ENCODE measurements at places on chromosomes 11 and 22.
A peak's percentile ranks its signal among the peaks of the same experiment; 100 is the strongest.

GRCh38 chr11:44790211-44790610, 63.4 kb downstream of the TSPAN18 start:
- DNase-seq = no peak

DNA sequence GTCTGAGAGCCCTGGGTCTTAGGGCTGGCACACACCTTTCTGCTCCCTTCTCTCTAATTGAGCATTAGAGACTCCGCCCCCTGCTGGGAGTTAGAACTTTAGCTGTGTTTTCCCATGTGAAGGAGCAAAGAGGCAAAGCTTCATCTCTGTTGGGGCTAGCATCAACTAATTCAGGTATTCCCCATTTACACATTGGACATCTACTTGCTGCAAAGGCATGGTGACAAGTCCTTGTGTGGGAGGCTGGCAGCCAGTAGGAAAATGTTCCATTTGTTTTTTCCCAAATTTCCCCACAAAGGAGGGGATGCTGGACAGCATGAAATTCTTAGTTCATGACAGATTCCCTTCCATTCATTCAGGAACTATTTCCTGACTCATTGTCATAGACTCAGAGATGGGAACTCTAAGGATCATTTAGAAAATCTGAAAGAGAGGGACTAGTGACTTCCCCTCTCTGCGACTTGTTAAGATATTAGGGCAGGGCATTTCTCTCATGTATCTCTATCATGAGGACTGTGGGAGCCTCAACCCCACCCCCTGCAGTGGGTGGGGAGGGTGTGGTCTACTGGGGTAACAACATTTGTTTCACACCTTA, 3.6 kb downstream of the CD44 start:
- DNase-seq = peak; percentile 64

DNA sequence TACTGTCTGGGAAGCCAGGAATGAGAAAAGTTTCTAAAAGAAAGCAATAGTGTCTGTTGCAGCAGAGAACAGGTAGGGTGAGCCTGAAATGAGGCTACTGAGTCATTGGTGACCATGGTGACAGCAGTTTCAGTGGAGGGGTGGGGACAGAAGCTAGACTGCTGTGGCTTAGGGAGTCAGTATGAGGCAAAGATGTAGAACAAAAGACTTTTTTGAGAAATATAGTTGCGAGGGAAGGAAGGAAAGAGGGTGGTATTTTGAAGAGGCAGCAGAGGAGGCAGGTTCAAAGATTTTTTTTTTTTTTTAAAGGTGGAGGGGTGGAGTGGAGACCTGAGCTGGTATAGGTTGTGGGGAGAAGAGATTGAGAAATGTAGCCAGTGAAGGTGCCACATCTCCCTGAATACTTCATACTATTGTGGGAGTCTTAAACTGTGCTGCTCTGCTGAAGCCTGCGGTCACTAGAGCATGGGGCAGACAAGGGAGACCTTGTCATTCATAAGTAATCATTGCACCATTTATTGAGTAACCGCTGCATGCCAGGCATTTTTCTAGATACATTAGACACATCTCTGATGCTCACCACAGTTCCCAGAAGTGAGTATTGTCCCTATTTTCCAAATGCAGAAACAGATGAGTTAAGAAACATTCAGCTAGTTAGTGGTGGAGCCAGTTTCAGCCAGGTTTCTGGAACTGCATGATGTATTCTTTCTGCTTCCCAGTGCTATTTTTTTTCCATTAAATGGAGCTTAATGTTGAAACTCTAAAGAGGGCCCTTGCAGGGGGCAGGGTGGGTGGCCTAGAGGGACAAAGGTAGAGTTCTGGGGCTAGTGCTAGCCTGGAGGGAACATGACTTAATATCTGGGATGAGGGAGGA, 49.9 kb downstream of the STIM1 start:
- peak; percentile 68 for DNase-seq

DNA sequence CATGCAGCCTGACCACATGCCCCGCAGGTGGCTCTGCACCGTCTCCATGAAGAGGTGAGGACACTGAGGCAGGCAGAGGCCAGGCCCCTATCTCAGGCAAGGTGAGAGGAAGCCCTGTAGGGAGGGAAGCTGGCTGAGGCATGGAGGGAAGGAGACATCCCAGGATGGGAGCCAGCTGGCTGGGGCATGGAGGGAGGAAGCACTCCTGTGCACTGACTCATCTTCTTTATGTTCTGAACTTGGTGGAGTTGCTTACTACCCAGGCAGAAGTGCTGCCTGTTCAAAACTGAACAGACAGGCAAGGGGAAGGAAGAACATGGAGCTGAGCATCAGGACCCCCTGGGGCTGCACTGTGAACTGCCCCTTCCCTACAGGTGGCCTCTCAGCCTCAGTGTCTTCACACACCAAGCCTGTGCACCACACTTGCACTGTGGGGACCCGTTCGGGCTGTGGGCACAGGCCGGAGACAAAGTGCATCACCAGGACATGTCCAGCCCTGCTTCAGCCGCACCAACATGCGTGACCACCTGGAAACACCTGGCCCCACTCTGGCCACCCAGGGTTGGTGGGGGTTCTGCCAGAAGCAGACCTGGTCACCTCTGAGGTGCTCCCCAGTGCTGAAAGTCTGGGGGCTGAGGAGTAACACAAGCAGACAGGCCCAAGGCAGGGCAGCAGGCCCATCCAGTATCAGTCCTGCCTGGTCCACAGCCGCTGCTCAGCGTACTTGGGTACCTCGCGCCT, 55.5 kb downstream of the DGCR2 start:
- no peak for DNase-seq

GRCh38 chr11:67054346-67054835, 2.3 kb upstream of the RHOD start:
- DNase-seq = no peak

DNA sequence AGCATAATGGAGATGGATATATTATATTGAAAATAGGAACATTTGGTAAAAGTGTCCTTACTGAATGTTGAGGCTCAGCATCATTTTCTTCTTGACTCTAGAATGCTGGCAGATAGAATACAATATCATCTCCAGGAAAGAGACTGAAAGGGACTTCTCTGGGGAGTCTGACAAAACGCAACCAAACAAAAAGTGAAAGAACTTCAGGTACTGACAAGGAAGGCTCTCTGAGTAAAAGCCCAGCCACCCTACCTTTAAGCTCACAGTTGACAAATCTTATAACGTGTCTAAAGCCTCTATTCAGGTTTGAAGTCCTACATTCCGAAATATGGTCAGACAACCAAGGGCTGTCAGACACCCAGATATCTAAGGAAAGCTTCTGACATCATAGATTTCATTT, 590.8 kb downstream of the SOX6 start:
- DNase-seq = no peak

DNA sequence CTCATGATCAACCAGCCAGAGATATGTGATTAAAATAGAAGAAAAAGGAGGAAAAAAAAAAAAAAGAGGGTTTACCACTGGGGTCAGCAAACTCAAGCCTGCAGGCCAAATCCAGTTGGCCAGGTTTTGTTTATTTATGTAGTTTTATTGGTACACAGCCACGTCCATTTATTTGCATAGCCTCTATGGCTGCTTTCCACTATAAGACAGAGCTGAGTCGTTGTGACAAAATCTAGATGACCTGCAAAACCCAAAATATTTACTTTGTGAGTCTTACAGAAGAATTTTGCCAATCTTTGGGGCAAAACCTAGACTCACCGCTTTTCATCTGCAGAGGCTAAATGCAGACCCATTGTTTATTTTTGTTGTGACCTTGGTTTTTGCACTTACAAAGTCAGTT, 87.1 kb downstream of the TENM4 start:
- DNase-seq = no peak

GRCh38 chr22:50621356-50621880, 6.5 kb downstream of the ARSA start:
- peak; percentile 49 for DNase-seq

GRCh38 chr11:7020183-7020917, at the start of the genes NLRP14 and ZNF214:
Gene NLRP14, plus strand, starts transcription at chr11:7020479. Its CDS starts 18,108 bp downstream, at chr11:7038587.
Gene ZNF214, minus strand, starts transcription at chr11:7020346. Its CDS starts 17,511 bp downstream, at chr11:7002835.
- no peak for DNase-seq

DNA sequence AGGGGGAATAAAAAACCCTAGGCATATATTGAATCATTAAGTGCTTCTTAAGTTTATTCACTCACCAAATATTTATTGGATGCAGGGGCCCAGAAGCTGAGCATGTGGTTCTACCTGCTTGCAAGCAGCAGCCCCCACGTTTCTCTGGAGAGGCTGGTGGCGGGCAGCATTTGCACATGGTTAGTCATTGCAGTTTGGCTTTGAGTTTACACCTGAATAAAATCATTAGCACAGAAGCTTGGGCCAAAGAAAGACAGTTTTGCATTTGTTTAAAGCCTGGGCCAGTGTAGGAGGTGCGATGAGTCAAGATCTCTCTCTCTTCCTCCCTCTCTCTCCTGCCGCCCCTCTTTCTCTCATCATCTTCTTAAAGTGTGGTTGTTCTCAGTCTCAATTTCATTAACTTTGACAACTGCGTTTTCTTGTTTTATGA, 72.6 kb downstream of the C22orf31 start:
- no peak for DNase-seq

DNA sequence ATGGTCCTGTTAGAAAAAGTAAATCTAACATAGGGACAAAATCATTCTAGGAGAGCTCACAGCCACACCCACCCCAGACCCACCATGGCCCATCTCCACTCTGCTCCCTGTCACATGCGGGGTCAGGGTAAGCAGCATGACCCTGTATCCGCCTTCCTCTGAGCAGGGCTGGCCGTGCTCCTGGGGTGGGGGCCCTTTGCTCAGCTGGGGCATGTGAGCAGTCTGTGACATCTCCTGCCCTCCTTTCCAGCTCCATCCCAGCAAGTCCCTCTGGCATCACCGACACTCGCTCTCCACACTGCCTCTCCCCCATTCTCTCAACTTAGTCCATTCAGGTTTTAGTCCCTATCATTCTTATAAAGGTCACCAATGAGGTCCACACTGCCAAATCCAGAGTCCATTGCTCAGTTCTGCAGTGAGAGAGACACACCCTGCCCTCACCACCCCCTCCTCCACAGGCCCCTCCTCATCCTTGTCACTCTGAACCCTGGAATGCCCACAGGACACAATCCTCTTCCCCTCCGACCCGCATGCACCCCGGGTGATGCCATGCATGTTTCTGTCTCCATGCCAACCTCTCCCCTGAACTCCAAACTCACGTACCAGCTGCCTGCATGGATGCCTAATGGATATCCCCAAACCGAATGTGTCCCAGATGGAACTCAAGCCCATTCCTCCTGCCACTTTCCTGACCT, 65.1 kb upstream of the PITPNB start:
- no peak for DNase-seq

GRCh38 chr11:61766353-61766841, 14.0 kb downstream of the MYRF start:
- no peak for DNase-seq

GRCh38 chr11:45052361-45052760, 94.1 kb upstream of the PRDM11 start:
- DNase-seq = no peak

- no peak for DNase-seq
These were observed 54.8 kb upstream of the SPON1 start for GRCh38 chr11:13907678-13908077.

DNA sequence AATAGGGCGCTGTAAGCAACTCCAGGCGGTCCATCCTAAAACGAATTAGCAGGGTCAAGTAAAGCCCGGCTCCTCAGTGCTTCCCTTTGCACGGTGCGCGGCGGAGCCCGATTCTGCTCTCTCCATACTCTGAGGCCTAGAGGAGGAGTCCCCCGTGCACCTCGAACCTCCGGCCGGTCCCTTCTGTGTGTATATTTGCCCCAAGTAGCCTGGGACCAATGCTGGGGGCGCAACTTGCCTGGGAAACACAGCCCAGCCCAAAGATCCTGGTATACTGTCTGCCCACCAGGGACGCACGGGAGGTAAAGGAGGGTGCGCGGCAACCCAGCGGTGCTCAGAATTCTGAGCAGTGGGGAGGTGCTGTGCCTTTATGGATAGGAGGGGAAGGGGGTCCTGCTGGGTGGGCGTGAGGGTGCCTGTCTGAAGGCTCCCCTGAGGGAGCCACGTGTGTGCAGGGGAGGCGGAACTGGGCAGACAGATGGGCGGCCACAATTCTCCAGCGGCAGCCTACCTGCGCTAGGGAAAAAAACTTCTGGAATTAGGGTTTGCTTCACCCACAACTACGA, 4.8 kb upstream of the TBX1 start:
- DNase-seq = no peak

DNA sequence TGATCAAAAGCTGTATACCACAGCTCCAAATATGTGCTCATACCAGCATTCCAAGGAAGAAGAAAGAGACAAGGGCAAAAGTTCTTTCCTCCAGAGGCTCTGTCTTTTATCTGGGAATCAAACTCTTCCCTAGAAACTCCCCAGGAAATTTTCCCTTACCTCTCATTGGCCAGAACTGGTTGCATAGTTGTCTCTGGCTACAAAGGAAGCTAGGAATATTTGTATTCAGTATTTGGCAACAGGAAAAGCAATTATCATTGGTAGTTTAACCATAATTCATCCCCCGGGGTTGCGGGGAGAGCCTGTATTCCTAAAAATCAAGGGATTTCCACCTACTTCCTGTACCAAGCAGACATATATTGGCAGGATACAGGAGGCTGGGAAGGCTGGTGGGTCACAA, 10.5 kb upstream of the ZFTA start:
- no peak for DNase-seq

DNA sequence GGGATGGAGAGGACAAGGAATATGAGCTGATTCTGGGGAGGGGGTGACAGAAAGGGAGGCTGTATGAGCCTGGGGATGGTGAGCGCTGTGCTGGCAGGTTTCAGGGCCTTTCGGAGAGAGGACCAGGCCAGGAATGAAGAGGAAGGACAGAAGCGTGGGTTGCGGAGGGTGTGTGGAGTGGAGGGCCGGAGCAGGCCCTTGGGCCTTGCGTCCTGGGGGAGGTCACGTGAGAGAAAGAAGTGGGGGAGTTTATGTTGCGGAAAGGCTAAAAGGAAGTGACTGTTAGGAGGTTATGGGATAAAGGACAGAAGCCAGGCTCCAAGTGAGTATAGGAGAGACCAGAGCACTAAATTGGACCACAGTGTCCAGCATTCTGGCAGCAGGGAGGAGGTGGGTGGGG, 17.5 kb downstream of the BCR start:
- no peak for DNase-seq

DNA sequence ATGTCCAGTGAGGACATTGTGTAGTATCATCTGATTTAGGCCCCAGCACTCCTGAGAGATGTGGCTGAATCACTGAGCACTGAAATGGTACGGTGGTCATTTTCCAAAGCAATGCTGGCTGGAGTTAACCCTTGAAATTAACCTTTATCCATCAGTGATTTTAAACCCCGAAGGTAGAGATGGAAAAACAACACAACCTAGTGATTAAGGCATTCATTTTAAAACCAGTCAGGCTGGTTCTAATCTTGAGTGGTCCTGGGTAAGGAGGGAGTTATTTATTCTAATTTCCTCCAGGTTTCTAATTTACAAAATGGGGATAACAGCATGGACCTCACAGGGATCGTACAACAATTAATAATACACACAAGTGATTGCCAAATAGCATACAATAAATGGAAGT, 6.6 kb upstream of the CSNK2A3 start:
- DNase-seq = no peak

DNA sequence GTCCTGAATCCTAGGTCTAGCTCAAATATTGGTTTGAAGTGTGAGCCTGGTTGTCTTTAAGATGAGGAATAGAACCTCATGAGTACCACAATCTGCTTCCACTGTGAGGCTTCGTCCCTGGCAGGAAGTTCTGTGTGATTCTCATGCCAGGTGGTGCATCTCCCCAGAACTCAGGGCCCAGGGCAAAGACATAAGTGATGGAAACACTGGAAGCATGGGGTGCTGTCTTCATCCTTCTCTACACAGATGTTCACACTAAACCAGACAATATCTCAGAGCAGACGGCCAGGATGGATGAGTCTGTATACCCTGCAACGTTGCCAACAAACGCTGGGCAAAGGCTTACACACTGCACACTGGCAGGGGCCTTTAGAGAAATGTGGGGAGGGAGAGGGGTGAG, 475.9 kb upstream of the B3GAT1 start:
- DNase-seq = no peak

Measured in activated naive CD4-positive, alpha-beta T cell treated with anti-CD3 and anti-CD28 coated beads, Interleukin-2, amount 50 U/mL, for 16 hours (primary cell).